ENCODE measurements at places on chromosomes 7 and 10. TPM values are rescaled to one million over a fixed set of nuclear protein-coding genes. Genes with fewer than 3 reads are reported as not detected.

DNA sequence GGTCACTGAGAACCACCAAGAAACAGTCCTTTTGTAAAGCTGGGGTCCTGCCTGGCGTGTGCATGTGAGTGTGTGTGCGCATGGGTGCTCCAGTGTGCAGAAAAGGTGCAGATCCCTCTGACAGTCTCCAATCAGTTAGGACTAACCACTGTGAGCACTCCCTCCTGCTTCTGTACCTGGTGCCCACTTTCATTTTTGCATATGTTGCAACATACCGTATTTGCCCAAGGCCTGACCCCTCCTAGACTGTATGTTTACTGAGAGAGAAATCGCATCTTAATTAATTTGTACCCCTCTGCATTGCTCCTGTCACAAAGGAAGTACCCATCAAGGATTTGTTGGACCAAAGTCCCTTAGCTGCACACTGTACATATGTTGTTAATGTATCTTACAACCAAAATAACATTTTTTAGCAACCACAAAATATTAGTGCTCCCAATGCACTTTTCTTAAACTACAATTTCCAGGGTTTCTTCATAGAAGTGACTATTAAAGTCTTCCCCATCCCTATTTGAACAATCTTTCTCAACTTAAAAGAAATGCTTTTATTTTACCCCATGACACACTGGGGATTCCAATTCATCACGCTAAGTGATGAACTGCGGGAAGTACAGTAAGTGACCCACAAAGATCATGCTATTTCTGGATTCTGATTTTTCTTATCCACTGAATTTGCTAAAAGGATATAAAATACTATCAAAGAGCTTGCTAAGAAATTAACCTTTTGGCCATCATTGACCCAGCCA lies 16.6 kb downstream of the PAXIP1 start:
- DNase-seq: no peak

GRCh38 chr10:100122780-100123179 lies 41.1 kb upstream of the CPN1 start:
- DNase-seq: no peak

DNA sequence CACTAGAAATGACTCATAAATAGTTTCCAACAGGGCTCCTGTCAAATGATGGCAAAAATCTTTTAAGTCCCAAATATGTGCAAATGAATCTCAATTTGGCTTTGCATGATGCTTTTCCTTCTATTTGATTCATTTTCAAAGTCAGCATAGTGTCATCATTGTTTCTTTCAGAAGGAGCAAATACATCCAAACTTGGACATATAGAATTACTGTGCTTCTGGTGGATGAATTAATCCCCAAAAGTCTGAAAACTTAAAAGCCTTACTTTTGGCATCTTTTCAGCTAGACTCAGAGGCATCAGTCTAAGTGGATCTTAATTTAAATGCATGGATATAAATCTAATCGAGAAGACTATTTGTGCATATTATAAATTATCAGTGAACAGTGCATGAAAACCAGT lies 578.1 kb upstream of the FZD8 start:
- no peak for DNase-seq

GRCh38 chr7:118731854-118732253 lies 507.4 kb downstream of the ANKRD7 start:
- no peak for DNase-seq

DNA sequence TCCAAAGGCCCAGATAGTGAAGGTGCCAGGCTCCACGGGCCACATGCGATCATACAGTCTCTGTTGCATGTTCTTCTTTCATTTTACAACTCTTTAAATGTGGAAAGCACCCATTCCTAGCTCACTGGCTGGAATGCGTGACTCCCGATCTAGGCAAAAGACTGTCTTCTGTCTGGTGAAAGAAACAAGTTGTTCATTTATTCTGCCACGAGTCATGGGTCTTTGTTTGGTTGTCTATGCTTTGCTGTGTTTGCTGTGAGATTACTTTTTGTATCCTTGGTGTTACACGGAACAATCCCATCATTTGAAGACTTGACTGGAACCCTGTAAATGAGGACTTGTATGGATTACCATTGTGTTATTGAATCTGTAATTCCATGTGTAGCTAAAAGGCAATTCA lies 41.9 kb downstream of the NPVF start:
- DNase-seq: no peak

GRCh38 chr7:90222811-90223725 lies 11.5 kb downstream of the STEAP2 start:
- no peak for DNase-seq

GRCh38 chr7:7272294-7272693 lies 90.0 kb downstream of the C1GALT1 start:
- DNase-seq: no peak

GRCh38 chr7:129361771-129362170 lies 72.5 kb upstream of the STRIP2 start:
- no peak for DNase-seq

CFTR gene
- 0.68 TPM for total RNA-seq

A1CF gene
- not detected for total RNA-seq

ERVW-1 gene
- total RNA-seq: not detected

PARP12 gene
- total RNA-seq: 51.6 TPM
